ENCODE measurements at places on chromosomes 11 and 22.

DNA sequence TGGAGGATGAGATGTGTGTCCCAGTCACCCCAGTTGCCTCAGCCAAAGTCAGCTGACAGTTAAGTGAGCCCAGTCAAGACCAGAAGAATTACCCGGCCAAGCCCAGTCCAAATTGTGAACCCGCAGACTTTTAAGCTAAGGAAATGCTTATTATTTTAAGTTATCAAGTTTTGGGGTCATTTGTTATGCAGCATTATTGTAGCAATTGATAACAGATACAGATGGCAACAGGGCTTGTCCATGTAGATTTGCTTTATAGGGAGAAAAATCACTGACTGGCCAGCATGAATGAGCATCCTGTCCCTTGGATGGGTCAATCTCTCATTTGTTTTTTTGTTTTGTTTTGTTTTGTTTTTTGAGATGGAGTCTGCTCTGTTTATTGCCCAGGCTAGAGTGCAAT is 22.9 kb downstream of the SDHAF2 start:
- DNase-seq = no peak

DNA sequence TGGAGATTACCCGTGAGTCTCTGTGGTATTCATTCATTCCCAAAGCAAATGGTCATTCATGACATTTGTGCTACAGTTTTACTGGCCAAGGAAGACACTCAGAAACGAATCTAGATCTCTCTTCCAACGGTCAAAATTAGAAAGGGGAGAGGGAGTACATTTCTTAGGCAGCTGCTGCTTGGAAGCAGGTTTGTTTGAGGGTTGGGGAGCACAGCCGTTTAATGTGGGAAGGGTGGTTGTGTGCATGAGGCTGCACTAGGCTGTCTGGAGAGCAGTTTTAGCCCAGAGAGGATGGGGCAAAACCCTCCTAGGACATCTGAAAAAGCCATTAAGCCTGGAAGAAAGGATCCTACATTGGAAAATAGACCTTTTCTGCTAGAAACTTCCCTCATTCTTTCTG is 29.7 kb upstream of the TIMP3 start:
- DNase-seq = no peak

- no peak for DNase-seq
These were observed 198.5 kb downstream of the BRD1 start for GRCh38 chr22:49629261-49629570.

GRCh38 chr11:121476379-121477032 is 23.7 kb upstream of the SORL1-AS1 start:
- no peak for DNase-seq

GRCh38 chr22:25881210-25881755 is 139.3 kb downstream of the MYO18B start:
- DNase-seq = no peak

- no peak for DNase-seq
These were observed 988 bp downstream of the MGAT3 start for GRCh38 chr22:39457556-39458443.

- DNase-seq = no peak
These were observed 73.8 kb upstream of the RTL6 start for GRCh38 chr22:44571566-44572413.

GRCh38 chr11:132971351-132971750 is 561.0 kb downstream of the OPCML start:
- DNase-seq = no peak

- no peak for DNase-seq
These were observed 17.4 kb upstream of the OR9I1 start for GRCh38 chr11:58142761-58143160.

DNA sequence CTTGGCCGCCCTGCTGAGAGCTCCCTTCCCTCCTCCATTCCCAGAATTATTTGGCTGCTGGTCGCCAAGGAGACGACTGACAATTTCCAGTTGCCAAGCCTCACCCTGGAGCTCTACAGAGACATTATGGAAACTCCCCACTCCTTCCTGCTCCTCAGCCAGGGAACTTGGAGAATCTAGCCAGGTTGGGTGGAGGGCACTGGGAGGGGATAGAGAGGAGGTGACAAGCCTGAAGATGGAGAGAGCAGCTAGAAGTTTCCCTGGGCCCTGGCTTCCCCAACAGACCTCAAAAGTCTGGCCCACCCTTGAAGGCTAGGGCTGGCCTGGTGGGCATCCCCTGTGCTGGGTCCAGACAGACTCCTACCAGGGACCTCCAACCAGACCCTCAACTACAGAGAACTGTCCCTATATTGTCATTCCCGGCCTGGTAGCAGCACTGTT is 6.7 kb upstream of the VSIG10L2 start:
- no peak for DNase-seq

DNA sequence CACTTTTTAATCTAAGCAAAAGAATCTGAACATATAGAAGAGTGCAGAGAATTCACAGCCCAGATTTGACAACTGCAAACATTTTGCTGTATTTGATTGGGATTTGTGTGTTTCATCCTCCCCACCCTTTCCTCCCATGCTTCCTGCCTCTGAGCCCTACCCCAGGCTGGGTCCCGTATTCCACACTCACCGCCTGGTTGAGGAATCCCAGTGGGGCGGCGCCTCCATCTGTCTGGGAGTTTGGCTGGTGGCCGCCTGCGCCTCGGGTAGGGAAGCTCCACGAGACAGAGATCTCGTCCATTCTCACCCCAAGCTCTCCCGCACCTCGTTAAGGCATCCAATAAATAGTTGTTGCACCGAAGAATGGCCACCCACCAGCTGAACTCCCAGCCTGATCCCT is 105.9 kb upstream of the SLC22A12 start:
- no peak for DNase-seq

- no peak for DNase-seq
These were observed 1005.9 kb downstream of the BRD1 start for GRCh38 chr22:48821727-48822126.

GRCh38 chr22:17366329-17366728 is 2.9 kb upstream of the CECR2 start:
- no peak for DNase-seq

- DNase-seq = no peak
These were observed 339.1 kb upstream of the API5 start for GRCh38 chr11:42972741-42973140.

- no peak for DNase-seq
These were observed 87.6 kb upstream of the TIMP3 start for GRCh38 chr22:32713737-32714457.

DNA sequence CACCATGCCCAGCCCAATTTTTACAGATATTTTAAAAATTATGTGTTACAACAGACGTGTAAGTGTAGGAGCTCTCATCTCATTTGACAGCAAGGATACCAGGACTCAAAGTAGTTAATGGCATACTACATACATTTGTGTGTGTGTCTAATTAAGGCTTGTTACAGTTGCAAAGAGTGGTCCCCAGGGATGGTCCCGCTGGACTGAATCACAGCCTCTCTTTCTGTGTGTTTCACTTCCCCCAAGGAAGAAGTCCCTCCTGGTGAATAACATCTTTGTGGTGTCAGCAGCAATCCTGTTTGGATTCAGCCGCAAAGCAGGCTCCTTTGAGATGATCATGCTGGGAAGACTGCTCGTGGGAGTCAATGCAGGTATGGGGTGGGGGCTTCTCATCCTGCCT is 17.2 kb downstream of the SLC2A11 start:
- no peak for DNase-seq

DNA sequence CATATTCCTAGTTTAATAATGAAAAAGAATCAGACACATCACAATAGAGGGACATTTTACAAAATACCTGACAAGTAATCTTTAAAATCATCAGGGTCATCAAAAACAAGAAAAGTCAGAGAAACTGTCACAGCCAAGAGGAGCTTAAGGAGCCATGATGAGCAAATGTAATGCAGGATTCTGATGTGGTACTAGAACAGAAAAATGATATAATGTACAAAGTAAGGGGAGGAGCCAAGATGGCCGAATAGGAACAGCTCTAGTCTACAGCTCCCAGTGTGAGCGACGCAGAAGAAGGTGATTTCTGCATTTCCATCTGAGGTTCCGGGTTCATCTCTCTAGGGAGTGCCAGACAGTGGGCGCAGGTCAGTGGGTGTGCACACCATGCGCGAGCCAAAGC is 198.0 kb upstream of the FAT3 start:
- no peak for DNase-seq

DNA sequence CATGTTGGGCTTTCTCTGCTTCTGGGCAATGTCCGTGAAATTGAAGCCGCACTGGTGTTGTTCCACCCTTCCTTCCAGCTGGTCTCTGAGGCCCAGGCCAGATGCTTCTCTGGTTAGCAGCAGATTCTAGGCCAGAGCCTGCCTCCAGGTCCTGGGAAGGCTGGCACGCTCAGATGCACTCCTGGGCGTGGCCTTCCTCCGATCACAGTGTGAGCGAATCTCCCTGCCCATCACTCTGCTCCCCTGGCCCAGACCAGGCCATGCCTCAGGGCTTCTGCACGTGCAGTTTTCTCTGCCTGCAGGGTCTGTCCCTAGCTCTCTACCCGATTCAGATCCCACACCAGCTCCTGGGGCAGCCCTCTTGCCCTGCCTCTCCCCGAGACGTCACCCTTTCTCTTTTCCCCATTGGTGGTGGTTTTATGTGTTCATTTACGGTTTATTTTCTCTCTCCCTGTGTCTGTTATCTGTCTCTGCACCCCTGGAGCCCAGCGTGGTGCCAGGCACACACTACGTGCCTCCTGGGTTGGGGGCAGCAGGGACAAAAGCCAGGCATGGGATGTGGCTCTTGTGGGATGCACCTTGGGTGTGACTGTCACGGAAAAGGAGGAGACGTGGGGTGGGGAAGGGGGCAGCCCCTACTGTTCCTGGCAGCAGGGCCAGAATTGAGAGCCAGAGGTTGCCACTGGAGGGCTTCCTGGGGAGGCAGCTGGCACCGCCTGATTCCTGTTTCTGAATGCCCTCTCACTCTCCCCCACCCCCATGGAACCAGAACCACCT is 66.0 kb downstream of the KCNQ1 start:
- peak; percentile 18 for DNase-seq

DNA sequence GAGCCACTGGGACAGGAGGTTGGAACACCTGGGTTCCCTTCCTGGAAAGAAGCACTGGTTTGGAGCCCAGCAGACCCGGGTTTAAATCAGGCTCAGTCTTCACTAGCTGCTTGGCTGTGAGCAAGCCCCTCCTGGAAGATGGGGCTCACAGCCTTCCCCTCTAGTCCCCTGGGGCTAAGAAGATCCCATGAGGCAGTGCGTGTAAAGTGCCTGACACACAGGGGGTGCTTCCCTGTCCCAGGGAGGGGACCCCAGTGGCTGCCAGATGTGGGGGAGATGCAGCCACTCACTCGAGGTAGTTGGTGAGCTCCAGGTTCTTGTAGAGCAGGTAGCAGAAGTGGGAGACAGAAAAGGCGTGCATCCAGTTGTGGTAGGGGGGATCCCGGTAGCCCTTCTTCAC is 93.2 kb downstream of the PDE2A start:
- DNase-seq = no peak

GRCh38 chr11:88886796-88887195 is 179.0 kb downstream of the GRM5 start:
- no peak for DNase-seq

- DNase-seq = no peak
These were observed 36.5 kb downstream of the NADSYN1 start for GRCh38 chr11:71489311-71490043.

GRCh38 chr11:76723548-76723947 is 53.0 kb upstream of the LRRC32 start:
- DNase-seq = no peak

GRCh38 chr11:2305140-2305778 is 3.4 kb downstream of the TSPAN32 start:
- DNase-seq = peak; percentile 88

DNA sequence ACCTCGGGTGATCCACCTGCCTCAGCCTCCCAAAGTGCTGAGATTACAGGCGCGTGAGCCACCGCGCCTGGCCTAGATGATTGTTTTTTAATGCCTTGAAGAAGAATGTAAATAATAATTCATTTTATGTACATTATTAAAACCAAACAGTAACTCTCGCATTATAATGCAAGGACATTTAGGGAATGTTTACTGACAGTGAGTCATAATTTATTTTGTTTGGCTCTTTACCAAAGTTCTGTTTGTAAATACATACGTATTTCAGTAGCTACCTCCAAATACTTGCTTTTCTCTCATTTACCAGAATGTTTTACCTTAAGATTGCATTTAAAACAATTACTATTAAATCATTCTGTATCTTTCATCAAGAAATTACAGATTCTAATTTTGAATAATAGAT is 3.0 kb downstream of the RAB39A start:
- no peak for DNase-seq

DNA sequence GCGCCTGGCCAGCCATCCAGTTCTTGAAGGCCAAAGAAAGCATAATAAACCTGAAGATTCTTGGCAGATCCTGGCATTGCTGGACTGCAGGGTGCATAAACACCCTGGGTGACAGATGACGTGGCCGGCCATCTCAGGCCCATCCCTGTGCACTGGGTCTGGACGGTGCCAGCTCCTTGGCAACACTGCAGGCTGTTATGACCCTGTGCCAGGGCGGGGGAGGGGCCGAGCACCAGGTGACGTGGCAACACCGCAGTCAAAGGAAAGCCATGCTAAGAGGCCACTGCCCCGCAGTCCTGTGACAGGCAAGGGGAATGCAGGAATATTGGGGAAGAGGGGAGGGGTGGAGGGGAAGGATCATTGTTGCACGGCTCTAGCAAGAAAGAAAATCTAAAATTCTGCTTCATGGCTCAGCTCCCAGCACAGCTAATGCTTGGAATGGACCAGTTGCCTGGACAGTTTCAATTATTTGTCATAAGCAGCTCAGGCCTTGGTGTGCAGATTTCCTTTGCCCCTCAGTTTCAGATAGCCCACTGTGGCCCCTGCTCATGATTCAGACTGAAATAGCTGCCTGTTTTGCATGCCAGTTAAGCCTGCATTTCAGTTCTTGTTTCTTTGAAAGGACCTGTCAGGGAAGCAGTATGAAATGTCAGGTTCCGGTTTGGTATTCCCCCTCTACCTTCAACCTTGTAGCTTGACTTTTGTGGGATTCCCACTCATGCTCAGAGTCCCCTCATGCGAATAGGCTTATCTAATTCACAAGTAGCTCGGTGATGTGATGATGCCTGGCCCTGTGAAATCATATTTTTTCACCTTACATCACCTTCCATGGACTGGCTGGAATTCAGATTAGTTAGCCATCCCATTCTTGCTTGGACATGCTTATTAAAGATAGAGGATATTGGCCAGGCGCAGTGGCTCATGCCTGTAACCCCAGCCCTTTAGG is 29.7 kb upstream of the DDX6 start:
- peak; percentile 75 for DNase-seq

DNA sequence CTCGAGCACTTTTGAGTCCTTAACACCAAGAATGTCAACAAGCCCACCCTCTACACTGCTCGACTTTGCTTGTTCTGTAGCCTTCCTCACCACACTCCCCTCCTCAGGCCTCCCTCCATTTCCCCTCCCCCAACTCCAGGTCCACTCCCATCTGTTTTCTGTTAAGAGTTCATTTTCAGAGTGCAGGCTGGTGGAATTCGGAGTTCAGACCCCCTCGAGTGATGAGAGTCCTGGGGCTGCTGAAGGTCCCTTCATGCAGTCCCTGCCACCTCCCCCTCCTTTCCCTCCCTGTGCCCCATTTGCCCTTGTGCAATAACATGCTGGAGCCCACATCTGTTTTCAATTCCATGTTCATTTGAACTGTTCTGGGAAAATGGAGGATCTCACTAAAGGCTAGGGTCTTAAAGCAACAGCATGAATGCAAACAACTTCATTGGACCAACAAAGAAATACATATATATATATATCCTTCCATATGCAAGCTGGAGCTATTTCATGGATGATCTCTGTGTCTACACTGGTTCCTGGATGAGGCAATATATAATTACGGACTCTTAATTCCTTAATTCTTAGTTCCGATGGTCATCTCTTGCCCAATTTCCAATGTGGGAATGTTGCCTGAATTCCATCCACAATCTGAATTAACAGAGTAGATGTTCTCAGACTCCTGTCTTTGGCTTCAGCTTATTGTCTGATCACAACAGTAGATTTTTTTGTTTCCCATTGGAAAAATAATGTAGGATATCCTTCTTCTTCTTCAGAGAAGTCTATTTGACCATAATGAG is 340.4 kb downstream of the ETS1 start:
- DNase-seq = no peak

Data from left ventricle myocardium inferior (tissue), 1 donor.